Left lobe of liver (tissue), 2 donors: ENCODE measurements at places on chromosomes 11 and 22.

- DNase-seq: no peak
Measured at GRCh38 chr11:17077240-17077519, 287 bp downstream of the RPS13 start.

DNA sequence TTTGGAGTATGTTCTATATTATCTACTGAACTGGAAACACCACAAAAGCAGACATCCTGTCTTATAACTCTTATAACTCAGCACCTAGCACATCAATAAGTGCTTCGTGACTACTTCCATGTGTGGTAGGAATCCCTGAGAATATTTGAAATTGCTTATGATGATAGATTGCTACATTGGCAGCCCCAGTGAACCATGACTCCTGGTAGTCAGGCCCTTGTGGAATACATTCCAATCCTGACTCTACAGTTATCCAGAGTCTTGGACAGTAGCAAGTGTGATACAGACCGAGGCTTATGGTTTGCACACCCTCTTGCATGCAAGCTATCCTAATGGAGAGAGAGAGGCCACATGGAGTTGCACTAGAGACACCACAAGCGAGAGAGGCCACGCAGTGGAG lies 59.5 kb upstream of the PHF21A start:
- no peak for DNase-seq

DNA sequence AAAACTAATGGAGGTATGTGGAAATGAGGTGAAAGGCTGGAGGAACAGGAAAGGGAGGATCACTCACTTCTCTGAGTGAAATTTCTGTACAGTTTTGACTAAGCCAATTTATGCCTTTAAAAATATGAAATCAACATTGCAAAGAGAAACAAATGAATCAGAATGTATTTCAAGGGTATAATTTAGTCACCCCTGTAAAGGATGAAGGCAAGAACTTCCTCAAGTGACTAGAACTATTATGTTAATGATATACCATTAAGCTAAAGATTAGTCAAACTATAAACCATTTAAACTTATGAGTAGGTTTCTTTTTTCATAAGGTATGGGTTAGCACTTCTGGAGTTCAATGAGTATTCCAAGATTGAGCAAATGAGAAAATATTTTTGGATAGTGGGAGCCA lies 184.5 kb upstream of the CHORDC1 start:
- no peak for DNase-seq

DNA sequence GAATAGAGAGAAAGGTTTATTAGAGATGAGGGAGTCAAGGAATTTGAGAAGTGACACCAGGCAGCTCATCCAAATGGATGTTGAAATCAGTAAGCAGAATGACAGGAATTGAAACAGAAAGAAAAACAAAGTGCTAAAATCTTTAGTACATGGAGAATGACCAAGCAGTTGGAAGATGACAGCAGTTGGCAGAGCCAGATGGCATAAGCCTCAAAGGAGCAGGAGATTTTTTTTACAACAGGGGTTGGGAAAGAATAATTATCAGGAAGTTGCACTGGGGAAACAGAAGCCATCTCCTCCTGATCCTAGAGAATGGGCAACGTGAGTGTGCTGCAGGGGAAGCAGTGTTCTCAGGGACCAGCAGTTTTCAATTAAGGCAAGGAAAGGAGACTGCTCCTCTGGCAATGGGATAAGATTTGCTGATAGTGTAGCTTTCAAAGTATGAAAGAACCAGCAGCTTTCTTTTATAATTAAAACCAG lies 28.9 kb downstream of the RAB39A start:
- no peak for DNase-seq

DNA sequence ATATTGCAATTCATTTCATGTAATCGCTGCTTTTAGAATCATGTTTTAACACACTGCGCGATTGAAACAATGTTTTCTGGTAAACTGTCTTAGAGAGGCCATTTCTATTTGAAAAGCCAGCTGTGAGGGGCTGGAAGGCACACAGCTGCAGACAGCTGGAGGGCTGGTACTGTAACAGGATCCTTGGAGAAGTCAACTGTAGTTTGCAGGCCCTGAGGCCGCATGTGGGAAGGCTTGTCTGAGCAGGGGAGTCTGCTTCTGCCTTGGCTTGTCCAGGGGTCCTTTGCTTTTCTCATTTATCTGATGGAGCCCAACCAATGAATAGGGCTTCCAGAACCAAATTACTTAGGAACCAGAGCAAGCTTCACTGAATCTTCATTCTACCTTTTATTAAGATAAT lies 313.5 kb downstream of the BLID start:
- no peak for DNase-seq

- no peak for DNase-seq
Measured at GRCh38 chr11:111586388-111586831, 15.8 kb upstream of the SIK2 start.

GRCh38 chr11:127058524-127058923 lies 58.0 kb upstream of the KIRREL3 start:
- DNase-seq: no peak

DNA sequence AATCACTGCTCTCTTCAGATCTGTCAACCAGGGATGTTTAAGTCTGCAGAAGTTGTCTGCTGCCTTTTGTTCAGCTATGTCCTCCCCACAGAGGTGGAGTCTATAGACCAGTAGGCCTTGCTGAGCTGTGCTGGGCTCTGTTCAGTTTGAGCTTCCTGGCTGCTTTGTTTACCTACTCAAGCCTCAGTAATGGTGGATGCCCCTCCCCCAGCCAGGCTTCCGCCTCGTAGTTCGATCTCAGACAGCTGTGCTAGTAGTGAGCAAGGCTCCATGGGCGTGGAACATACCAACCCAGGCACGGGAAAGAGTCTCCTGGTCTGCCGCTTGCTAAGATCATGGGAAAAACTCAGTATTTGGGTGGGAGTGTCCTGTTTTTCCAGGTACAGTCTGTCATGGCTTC lies 27.6 kb upstream of the CASP12 start:
- no peak for DNase-seq

GRCh38 chr11:65132238-65132987 lies 1.9 kb downstream of the SYVN1 start:
- no peak for DNase-seq

DNA sequence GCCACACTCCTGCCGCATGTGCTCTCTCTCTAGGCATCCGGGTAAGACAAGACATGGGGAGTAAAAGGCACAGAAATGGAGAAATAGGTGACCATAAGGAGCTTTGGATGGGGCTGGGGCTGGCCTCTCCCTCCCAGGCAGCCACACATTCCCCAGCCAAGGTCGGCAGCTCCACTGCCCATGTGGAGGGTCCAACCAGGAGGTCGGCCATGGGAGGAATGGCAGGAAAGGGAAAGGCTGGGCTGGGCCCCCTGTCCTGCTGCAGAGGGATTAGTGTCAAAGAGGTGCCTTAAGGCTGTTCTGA lies 460 bp upstream of the MUC5AC start:
- no peak for DNase-seq

DNA sequence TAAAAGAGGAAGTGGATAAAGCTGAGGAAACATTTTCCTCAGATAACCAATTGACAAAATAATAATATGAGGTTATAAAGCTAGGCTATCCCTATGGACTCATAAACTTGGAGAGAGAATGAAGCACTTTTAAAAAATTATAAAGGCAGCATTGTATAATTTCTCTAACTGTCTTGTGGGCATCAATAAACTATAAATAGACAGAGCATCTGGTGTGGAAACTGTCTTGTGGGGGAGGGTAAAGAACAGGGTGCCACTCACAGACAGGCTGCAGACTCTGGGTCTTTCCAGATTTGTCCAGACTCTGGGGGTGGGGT lies 333.5 kb downstream of the BUD13 start:
- no peak for DNase-seq

- no peak for DNase-seq
Measured at GRCh38 chr22:20440637-20441591, 3.3 kb upstream of the SCARF2 start.

DNA sequence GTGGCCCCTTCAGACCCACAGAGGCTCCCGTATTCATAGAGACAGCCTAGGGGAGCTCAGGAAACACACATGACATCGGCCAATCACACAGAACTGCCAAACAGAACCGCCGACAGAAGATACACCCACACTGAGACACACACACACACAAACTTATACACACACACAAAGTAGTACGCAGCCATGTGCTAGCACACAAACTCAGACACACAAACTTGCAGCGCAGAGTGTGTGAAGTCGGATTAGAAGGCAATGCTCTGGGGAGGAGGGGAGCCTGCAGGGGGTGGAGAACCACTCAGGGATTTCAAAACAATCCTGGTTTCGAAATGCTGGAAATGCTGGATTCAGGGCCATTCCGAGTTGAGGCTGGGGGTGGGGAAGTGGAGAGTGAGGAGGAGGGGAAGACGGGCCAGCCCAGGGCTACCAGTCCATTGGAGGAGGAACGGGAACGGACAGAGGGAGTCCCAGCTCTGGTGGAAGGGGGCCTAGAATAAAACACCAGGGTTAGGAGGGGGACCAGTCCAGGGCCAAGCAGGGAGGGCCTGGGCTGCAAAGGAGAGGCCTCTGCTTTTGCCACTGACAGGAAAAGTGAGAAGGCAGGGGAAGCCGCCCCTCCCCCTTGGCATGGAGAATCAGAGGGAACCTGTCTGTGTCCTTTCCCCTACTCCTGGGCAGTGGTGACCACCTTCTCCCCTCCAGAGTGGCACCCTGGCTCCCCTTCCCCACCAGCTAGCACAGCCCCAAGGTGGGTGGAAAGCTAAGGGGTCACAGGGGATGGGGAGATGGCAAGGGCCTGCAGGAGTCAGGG lies 4.4 kb downstream of the BCL9L start:
- DNase-seq: peak; percentile 91

DNA sequence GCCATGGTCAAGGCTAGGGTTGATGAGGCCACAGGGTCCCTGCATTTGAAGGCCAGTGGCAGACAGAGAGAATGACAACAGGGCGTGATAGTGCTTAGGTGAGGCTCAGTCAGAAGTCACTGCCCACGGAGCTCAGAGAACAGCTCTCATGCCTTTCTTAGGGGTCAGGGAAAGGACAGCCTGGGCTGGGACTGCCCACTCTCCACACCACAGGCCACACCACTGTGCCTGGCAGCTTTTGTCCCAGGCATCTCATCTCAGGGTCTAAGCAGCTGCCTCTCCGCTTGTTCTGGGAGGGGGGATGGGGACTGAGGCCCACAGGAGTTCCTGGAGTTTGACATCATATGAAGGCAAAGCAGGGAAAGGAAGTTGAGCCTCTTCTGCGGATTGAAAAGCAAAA lies 150.2 kb upstream of the B3GAT1 start:
- peak; percentile 12 for DNase-seq

DNA sequence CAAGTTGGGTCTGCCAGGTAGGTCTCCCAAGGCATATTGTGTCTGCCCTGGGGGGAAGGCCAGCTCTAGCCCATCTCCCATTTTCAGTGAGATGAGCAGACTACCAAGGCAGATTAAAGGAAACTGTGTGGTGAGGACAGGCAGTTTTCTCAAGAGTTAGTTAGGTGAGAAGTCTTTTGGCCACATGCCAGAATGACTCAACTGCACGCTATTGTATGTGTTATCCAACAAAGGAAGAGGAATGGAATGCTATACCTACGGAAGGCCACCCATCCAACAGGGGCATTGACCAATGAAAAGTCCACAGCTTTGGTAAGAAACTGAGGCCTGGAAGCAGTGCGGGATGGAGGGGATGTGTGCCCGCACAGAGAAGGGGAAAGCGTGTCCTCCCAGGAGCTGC lies 941.7 kb downstream of the NTM start:
- DNase-seq: no peak

- no peak for DNase-seq
Measured at GRCh38 chr22:41739576-41739975, 40.3 kb downstream of the MEI1 start.

DNA sequence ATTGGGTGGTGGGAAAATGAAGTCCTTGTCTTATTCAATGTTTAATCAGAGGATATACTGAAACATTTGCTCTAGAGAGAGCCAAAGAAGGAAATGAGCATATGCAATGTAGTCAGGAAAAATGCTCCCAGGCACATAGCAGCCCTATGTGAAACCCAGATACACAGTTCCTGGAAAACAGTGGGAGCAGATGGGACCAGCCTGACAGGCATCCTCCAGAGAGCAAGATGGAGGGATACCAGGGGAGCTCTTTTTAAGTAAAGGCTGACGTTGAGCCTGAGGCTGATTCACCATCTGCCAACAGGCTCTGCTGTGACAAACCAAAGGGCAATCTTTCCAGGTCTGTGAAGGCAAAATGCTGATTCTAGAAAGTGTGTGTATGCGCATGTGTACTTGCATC lies 559.4 kb upstream of the KIRREL3 start:
- DNase-seq: no peak

- DNase-seq: no peak
Measured at GRCh38 chr11:100574894-100575769, 112.0 kb upstream of the ARHGAP42 start.

GRCh38 chr11:72321381-72321996 lies 77.5 kb upstream of the PHOX2A start:
- DNase-seq: no peak

DNA sequence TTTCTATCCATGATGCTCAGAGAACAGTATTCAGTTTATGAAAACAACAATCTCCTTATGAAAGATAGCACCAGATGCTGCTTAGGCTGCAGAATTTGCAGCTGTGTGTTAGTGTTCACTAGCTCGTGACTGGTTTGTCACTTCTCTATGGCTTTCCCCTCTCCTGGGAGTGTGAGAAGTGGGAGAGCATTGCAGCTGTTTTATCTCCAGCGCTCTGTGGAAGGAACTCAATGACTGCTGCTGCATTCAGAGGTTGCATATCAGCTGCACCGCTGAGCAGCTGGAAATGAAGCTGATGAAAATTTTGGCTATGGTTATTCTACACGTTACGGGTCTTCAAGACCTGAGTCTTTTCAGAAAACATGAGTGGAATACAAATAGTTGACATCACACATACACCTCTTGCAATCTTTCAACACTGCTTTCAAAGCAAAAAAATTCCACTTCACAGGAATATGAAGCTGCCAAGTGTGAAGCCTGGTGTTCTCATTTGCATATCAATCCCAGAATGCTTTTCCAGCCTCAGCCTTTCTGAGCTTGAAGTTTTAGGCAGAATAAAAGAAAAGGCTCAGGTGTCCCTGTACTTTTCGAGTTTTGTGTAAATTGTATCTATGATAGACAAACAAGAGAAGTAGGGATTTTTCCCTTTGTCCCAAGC lies 149.3 kb upstream of the DDI1 start:
- DNase-seq: no peak

- DNase-seq: no peak
Measured at GRCh38 chr22:42160251-42160650, 29.6 kb upstream of the CYP2D6 start.

- no peak for DNase-seq
Measured at GRCh38 chr11:17538731-17539130, 5.5 kb downstream of the USH1C start.

DNA sequence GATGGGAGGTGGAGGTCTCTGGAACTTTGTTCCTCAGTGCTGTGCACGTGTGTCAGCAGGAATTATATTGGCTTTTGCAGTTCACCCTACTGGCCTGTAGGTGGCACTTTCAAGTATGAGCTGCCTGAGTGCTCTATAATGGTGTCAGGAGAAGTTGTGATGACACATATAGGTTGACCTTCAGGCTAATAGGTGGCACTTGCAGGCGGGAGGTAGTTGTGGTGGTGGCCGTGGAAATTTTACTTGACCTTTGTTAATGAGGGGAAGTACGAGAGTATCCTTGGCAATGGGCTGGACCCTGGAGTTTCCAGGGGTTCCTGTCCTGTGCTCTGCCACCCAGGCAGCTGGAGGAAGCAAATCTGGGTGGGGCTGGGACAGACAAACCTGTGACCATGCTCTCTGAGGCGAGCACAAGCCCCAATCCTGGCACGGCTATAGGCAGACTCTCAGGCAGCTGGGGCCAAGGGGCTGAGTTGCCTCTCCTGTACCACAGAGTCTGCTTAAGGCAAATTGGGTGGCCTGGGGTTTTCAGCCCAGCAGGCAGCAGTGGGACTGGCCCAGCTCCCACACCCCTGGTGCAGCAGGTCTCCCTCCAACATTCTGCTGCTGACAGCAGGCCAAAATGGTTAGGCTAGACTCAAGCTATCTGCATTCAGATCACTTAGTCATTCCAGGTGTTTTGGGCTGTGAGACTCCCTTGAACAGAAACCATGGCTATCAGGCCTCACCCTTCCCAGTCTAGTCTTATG lies 147.5 kb upstream of the CTSC start:
- no peak for DNase-seq
